ENCODE measurements at places on chromosomes 13 and 19.

- DNase-seq = no peak
Measured at GRCh38 chr13:23621316-23621645, 51.1 kb downstream of the TNFRSF19 start.

DNA sequence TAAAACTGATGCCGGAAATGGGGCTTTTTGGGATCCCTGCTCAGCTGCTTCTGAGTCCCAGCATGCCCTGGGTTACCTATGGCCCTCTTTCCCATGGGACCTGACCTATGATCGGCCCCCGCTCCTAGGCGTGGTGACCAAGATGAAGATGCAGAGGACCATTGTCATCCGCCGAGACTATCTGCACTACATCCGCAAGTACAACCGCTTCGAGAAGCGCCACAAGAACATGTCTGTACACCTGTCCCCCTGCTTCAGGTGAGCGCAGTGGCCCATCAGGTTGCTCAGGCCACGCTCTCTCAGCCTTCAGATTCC is 1.5 kb downstream of the RPS11 start:
- DNase-seq = no peak

GRCh38 chr13:32881074-32881776 is 135.0 kb upstream of the KL start:
- DNase-seq = no peak

- DNase-seq = no peak
Measured at GRCh38 chr19:5131031-5131505, 162.2 kb downstream of the KDM4B start.

Measured in vagina (tissue), 2 donors.